Stimulated activated CD4-positive, alpha-beta T cell treated with anti-CD3 and anti-CD28 coated beads, Interleukin-4, amount 100 ng/mL, for 4 hours (primary cell): ENCODE measurements at places on chromosomes 11 and 22.

DNA sequence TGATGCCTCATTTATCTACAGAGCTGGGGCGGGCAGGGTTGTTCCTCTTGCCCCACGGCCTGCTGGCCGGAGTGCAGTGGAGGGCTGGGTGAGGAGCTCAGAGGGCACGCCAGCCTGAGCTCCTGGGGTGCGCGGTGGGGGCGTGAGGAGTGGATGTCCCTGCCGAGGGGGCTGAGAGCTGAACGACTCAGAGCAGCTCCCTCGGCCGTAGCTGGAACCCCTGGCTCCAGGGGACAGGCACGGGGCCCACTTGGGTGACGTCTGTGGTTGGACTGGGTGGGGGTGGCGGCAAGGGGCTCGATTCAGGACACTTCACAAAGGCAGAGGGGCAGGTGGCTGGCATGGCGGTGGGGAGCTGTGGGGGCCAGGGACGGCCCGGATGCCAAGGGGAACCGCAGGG lies 62.4 kb downstream of the TRMU start:
- no peak for DNase-seq

DNA sequence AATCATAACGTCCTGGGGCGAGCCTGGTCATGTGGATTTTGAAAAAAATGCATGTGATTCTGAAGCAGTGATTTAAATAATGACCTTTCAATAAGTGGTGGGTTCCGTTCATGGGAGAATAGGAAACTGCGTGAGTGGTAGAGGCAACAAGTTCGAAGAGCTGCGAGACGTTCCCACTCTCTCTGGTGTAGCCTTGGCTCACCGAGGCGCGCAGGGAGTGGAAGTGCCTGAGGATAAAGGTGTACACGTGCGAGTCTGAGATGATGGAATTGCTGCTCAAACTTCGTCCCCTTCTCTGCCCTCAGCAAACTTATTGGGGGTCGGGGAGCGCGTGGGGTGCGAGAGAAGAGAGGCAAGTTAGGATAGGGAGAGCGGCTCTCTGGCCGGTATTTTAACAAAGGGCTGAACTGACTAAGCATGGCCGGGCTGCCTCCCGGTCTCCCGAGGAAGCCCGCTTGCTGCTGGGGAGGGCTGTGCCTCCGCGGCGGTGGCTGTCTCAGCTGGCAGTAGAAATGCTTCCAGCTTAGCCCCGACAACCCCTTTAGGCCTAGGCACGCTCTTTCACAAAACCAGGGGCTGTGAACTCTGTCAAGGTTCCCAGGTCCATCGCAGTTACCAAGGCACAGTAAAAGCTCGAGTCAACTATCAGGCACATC lies 875 bp upstream of the STT3A start:
- peak; percentile 19 for DNase-seq

- no peak for DNase-seq
These were observed 131.1 kb upstream of the NCAM1 start for GRCh38 chr11:112829971-112830654.

DNA sequence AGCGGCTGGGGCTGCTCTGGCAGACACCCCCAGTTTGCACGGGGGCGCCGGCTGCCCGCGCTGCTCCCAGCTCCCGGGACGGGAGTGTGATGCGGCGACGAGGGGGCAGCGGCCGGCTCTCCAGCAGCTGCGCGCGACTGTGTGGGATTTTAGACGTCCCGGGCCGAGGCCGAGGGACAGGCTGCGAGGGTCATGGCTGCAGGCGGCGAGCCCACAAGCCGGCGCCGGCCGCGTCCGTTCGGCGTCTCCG lies 159 bp downstream of the FZD4 start:
- no peak for DNase-seq

- no peak for DNase-seq
These were observed 471.7 kb downstream of the NTM start for GRCh38 chr11:131841925-131842635.

GRCh38 chr11:61917334-61918109 lies at the start of gene RAB3IL1:
TSS of gene RAB3IL1 (minus strand) at chr11:61917566. CDS start at chr11:61917367, 199 bp downstream.
- no peak for DNase-seq

DNA sequence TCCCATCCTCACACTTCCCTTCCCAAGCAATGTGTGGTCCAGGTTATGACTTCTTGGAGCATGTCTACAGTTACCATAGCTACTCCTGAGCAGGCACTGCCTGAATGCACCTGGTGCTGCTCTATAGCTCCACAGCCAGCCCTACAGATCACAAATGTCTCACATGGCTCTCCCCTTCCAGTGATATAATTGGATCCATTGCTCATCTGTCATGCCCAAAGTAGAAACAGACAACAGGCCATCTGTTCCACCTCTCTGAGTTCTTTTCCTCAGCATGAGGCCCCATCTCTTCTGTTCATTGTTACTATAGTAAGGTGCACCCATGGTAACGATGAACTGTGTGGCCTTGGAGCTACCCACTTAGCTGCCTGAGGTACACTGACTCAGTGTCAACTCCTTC lies 320.3 kb upstream of the ZC3H12C start:
- DNase-seq = no peak

DNA sequence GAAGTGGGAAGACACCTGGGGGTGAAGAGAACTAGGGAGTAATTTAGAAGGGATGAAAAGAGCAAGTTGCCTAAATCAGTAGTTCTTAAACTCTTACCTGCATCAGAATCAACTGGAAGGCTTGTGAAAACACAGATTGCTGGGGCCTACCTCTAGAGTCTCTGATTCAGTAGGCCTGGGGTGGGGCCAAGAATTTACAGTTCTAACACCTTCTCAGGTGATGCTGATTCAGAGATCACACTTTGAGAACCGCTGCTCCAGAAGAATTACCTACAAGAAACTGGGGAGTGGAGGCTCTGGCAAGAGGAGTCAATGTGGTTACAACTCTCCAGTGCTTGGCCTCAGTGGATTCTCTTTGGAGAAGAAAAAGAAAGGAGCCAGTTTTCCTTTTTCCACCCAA lies 128.7 kb downstream of the C11orf58 start:
- DNase-seq = no peak

GRCh38 chr11:66922551-66922950 lies 35.6 kb downstream of the PC start:
- no peak for DNase-seq

DNA sequence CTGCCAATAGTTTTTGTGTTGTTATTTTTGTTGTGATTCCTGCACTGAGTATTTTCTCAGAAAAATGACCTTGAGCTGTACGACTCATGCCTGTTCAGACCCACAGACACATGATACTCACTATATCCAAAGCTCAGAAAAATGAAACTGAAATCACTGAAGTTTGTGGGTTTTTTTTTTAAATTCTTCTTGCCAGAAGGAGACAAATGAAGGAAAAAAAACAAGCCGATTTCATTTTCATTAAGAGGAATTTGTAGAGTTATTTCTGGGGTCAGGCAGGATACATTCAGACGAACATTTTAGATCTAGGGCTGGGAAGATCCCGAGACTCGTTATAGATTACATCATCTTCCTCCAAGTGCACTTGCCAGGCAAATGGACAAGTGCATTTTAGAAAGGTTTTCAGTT lies 60.4 kb downstream of the BMAL1 start:
- DNase-seq = no peak

DNA sequence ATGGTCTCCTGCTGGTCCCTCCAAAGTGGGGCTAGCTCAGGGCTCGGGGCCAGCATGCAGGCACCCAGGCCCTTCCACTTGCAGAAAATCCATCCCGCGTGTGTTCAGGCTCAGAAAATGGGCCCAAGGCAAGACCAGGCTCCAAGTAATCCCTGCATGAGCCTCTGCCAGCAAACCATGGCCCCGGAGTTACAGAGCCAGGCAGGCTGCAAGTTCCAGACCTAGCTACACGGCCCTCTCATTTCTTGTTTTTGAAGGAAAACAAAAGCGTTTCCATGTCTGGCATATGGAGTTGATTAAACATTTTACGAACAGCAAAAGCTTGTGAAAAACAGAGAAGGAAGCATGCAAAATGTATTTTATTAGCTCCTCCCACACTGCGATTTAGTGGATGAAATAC lies 29.7 kb downstream of the KIAA0930 start:
- no peak for DNase-seq

DNA sequence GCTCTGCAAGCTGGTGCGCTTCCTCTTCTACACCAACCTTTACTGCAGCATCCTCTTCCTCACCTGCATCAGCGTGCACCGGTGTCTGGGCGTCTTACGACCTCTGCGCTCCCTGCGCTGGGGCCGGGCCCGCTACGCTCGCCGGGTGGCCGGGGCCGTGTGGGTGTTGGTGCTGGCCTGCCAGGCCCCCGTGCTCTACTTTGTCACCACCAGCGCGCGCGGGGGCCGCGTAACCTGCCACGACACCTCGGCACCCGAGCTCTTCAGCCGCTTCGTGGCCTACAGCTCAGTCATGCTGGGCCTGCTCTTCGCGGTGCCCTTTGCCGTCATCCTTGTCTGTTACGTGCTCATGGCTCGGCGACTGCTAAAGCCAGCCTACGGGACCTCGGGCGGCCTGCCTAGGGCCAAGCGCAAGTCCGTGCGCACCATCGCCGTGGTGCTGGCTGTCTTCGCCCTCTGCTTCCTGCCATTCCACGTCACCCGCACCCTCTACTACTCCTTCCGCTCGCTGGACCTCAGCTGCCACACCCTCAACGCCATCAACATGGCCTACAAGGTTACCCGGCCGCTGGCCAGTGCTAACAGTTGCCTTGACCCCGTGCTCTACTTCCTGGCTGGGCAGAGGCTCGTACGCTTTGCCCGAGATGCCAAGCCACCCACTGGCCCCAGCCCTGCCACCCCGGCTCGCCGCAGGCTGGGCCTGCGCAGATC lies 16.5 kb downstream of the P2RY2 start:
- DNase-seq = no peak

- no peak for DNase-seq
These were observed 6.8 kb upstream of the LIN7C start for GRCh38 chr11:27513389-27513788.

- DNase-seq = peak; percentile 73
These were observed at the start of gene RASGRP2 for GRCh38 chr11:64743591-64744543. TSS of gene RASGRP2 (minus strand) at chr11:64744142. CDS start at chr11:64742866, 1,276 bp downstream.

DNA sequence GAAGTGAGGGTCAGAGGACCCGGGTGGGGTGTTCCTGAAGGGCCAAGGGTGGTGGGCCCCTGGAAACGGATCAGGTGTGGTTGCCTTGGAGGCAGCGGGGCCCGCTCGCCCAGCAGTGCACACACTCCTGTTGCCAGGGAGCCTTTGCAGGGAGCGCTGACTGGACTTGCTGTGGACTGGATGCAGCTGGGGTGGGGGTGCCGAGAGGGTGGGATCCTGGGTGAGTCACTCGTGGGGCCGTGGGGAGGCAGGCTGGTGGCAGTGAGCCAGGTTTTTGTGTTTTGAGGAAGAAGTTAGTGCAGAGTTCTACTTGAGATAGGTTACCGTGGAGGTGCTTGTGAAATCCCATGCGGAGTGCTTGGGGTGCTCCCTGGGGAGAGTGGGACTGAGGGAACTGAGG lies 1.3 kb downstream of the MRPL23 start:
- no peak for DNase-seq

DNA sequence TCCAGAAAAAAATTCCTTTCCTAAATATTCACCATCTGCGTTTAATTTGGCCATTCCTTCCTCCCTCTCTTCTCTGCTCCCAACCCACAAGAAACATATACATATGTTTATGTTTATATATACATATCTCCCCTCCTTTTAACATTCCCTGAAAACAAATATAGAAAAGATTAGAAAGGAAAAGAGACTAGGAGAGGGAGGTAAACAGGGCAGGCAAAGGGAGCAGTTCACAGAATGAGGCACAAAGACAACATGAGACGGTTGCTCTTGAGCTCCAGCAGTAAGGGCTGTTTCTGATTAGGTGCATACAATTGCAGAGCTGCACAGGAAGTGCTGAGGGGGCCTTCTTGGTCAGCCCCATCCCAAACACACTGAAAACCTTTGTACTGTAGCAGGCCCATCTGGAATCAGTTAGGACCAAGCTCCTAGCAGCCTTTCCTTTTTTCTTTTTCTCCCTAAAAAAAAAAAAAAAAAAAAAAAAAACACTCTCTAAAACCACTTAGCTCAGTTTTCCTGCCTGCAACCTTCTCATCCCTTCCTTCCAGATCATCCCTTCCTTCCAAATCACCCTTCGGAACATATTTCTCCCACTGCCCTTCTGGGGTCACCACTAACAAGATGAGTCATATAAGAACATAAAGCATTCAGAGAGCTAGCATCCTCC lies 57.0 kb downstream of the RBFOX2 start:
- DNase-seq = no peak

- no peak for DNase-seq
These were observed 14.5 kb downstream of the MYEOV start for GRCh38 chr11:69308491-69308911.
